ENCODE measurements at places on chromosomes 3 and 15.

DNA sequence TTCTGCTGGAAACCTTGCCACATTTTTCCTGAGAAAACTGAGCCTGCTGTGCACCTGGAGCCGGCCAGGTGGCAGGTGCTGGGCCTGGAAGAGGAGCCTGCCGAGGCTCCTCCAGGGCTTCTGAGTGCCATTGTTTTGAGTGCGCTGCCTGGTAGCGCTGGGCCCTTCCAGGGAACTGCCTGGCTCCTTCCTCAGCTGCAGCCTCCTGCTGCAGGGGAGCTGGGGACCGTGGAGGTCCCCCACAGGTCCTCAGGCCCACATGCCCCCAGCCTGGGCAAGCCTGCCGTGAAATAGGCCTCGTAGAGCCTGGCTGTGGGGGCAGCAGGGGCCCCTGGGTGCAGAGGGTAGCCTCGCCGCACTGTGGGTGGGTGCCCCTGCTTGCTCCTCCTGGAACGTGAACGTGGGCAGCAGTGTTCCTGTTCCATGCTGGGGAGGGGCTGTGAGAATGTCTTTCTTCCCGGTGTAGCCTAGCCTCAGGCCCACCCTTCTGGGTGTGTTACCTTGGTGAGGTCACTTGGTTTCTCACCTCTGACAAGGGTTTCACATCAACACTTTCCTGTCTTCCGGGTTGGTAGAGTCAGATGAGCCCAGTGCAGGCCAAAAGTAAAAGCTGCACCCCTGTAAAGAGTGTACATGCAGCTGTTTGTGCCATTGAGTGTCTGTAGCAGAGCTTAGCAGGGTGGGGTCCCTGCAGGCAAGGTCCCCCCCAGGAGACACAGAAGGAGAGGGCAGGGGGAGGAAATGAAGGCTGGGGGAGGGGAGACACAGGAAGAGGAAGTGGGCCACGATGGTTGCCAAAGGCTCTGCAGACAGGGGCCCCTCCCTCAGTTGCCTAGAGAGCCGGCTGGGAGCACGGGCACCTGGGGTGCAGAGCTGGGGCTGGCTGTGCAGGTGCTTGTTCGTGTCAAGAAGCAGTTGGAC is 34.5 kb downstream of the KLF13 start:
- DNase-seq = peak; percentile 53

DNA sequence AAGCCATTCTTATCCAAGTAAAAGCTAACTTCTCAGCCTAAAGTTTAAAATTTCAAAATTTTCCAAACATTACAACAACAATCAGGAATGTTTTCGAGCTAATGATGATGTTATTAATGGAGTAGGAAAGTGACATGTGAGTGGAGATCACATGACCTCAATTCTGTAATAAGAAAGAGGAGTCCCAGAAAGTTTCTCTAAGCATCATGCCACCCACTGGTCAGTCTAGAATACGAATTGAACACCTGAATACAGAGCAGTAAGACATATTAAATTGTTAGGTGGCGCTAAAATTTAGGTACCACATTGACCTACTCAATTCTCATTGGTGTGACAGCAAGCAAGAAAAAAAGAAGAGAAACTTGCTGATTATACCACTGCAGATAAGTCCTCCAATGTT is 163.9 kb downstream of the DCLK3 start:
- DNase-seq = no peak

- no peak for DNase-seq
These were observed 50.8 kb downstream of the CCDC191 start for GRCh38 chr3:114005481-114005880.

DNA sequence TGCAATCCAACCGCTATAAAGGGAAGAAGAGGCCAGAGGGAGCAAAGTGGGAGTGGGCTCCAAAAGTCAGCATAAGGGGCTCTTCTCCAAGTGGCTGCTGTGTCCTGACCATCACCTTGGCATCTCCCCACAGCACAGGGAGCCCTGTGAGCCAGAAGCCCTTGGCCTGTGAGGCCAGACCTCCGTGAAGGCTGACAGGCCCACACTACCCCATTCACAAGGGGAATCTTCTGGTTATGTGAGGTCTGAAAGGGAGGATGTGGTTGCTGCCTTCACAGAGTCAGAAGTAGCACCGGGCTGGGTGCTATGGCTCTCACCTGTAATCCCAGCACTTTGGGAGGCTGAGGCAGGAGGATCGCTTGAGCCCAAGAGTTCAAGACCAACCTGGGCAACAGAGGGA is 2.6 kb upstream of the ULK3 start:
- no peak for DNase-seq

DNA sequence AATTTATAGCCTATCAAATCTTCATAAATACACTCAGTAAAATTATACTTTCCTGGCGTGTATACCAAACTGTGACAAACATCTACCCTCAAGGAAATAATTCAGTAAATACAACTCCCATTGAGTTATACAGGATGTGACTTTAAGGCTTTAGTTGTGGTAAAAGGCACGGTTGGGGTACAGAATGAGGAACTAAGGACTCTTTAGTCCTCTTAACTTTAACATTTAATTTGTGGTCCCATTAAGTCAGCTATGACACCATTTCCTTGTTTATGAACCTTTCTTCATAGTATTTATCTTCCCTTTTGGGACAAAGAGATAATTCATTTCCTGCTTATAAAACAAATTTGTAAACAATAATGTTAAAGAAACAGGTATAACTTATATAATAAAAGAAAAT is 30.2 kb downstream of the IFT80 start:
- no peak for DNase-seq

DNA sequence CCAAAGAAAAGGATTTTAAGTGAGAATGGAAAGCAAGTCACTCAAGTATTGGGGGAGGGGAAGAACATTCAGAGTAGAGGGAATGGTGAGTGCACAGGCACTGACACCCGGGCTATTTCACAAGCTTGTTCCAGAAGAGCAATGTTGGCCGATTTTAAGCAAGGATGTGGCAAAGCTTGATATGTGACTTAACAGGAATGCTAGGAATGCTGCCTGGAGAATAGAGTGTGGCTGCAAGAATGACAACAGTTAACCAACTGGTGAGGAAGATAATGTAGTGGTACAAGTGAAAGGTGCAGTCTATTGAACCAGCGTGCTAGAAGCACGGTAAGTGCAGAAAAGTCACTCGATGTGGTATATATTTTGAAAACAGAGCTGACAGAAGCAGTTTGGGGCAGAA is 6.2 kb upstream of the CCDC80 start:
- DNase-seq = no peak

DNA sequence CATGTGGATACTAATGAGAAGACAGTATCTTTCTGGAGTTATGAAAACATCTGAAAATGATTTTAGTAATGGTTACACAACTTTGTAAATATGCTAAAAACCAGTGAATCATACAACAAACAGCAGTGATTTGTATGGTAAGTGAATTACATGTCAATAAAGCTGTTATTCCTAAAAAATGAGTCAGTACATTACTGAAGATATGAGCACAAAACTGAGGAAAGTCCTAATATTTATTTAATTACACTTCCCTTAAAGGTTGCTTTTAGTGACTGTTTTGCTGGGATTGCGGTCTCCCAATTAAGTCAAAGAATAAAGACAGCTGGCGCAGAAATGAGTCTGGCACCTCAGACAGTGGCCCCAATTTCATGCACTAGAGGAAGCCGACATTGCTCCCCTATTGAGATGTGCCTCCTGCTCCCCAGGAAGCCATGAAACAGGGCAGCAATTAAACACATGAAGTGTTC is 50.9 kb upstream of the FSIP1 start:
- no peak for DNase-seq

DNA sequence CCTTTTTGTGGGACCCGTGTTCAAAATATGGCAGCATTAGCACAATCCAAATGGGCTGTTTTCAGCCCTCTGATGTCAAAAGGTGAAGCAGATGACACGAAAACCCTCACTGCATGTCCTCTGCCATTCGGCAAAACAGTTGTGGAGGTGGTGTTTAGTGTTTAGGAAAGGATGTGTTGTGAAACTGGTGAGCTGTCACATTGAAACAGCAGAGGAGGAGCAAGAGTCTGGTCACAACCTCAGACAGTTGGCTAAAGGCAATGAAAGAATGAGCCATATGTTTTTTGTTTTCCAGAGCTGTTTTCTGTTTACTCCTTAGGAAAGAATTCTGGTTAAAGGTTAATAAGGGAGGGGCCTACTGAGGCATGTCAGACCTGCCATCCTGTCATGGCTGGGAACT is 140.7 kb downstream of the VPS8 start:
- DNase-seq = no peak

GRCh38 chr15:67396114-67396513 is 124.8 kb upstream of the C15orf61 start:
- no peak for DNase-seq

- no peak for DNase-seq
These were observed 55.9 kb upstream of the OSBPL11 start for GRCh38 chr3:125651244-125651643.

DNA sequence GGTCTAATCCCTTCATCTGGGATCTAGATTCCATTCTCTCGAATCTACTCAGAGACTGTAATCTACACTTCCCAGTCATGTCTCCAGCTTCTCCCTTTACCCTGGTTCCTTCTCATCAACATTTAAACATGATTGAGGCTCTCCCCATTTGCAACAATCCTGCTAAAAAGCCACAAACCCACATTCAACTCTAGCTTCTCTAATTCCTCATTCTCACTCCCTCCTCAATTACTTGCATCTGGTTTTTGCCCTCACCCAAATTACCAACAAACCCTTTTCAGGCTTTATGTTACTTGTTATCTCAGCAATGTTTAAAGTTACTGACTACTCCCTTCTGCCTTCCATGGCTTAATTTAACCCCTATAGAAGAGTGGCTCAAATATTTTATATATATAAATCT is 11.5 kb downstream of the ETFA start:
- DNase-seq = no peak

- no peak for DNase-seq
These were observed 44.3 kb downstream of the SLCO3A1 start for GRCh38 chr15:91897585-91898372.

DNA sequence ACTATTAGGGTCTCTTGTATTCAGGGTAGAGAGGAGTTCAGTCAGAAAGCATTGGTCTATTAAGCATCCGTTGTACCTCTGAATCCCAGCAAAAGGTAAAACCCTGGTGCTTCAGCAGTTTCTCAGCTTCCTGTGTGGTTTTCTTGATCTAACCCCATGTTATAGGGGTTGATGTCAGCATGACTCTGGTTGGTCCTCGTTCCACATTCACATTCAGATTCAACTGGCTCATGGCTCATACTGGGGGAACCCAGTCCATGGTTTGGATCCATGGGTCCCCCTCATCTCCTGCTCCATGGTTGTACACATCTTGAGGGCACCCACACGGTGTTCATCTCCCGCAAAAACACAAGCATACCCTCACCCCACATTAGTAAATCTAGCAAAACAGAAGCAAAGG is 47.7 kb upstream of the C2CD4B start:
- no peak for DNase-seq

DNA sequence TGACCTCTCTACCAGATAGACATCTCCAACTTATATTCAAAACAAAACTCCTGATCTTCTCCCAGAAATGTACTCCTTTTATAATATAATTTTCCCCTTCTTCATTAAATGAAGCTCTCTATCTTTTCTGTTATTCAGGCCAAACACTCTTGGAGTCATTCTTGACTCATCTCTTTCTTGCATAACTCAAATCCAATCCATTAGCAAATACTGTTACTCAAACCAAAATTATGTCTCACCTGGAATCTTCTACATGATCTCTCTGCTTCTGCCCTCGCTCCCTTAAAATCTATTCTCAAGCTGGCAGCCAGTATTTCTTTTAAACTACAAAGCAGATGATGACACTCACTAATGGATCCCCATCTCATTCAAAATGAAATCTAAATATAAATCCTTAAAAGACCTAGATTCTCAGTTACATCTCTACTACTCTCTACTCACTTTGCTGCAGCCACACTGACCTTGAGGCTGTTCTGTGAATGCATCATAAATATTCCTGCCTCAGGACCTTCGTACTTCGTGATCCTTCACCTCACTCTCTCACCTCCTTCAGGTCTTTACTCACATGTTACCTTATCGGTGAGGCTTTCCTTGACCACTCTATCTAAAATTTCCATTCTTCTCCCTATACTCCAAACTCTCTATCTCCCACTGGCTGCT is 160.9 kb downstream of the TBC1D5 start:
- no peak for DNase-seq

GRCh38 chr3:62097121-62097520 is 276.2 kb downstream of the FEZF2 start:
- DNase-seq = no peak

- no peak for DNase-seq
These were observed 22.0 kb downstream of the SMAD6 start for GRCh38 chr15:66723826-66724731.

GRCh38 chr3:76026379-76026778 is 241.0 kb upstream of the ZNF717 start:
- DNase-seq = no peak

DNA sequence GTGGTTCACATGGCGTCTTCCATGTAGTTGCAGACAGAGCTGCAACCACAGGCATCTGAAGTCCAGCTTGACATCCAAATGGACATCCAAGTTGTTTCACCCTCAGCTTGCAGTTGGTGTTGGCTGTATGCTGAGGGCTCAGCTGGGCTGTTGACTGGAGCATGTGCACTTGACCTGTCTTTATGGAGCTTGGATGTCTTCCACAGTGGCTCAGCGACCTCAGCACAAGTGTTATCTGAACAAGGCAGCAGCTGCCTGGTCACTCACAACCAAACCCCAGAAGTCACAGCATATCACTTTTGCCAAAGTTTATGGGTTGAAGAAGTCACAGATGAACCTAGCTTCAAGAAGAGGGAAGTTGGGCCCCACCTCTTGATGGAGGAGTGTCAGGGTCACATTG is 92.9 kb downstream of the TPRA1 start:
- no peak for DNase-seq

Measured in stimulated activated CD8-positive, alpha-beta memory T cell treated with anti-CD3 and anti-CD28 coated beads, Interleukin-7, amount 100 ng/mL, for 1 hour (primary cell).